Cardiac septum (tissue), 1 donor: ENCODE measurements at places on chromosomes 2 and 18. TPM values are rescaled to one million over a fixed set of nuclear protein-coding genes. Genes with fewer than 3 reads are reported as not detected.

The TNFAIP6 gene
- total RNA-seq = 4.9 TPM

The GPD2 gene
- 12.6 TPM for total RNA-seq

The MYO5B gene
- 5.2 TPM for total RNA-seq

The RESP18 gene
- not detected for total RNA-seq

The ANTXR1 gene
- 38.1 TPM for total RNA-seq

The LDLRAD4 gene
- total RNA-seq = 23.3 TPM

The TNS1 gene
- total RNA-seq = 870 TPM

The SUPT7L gene
- 25.4 TPM for total RNA-seq

The MAP3K19 gene
- total RNA-seq = not detected

The IL36RN gene
- not detected for total RNA-seq

The IL37 gene
- not detected for total RNA-seq
